ENCODE measurements at places on chromosomes 12 and 14.

DNA sequence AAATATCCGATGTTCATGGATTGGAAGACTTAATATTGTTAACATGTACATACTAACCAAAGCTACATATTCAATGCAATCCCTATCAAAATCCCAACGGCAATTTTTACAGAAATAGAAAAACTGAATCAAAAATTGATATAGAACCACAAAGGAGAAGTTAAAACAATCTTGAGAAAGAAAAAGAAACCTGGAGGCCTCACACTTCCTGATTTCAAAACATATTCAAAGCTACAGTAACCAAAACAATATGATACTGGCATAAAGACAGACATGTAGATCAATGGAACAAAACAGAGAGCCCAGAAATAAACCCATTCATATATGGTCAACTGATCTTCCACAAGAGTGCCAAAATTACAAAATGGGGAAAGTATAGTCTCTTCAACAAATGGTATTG is 5.4 kb upstream of the PELI2 start:
- DNase-seq: no peak

DNA sequence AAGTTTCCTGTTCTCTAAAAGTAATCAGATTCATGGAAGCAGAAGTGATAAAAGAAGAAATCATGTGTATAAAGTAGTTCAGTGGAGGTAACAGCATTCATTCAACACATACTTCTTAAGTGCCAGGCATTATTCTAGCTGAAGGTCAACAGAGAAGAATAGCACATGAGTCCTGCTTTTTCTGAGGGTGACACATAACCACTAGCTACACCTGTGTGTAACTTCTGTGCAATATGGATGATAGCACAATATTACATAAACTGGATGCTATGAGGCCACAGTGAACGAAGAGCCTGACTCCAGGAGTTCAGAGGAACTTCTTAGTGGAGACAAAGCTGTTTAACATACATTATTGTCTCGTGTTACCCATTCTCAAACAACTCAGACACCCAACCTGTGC is 114.3 kb upstream of the PCED1B start:
- no peak for DNase-seq

GRCh38 chr14:103058164-103059055 is 1.1 kb upstream of the CDC42BPB start:
- no peak for DNase-seq

GRCh38 chr14:54396183-54396492 is 669 bp upstream of the CDKN3 start:
- DNase-seq: no peak

- DNase-seq: no peak
These were observed 299.4 kb downstream of the CACNA1C start for GRCh38 chr12:2352203-2352602.

- DNase-seq: no peak
These were observed 205.1 kb upstream of the ABCD2 start for GRCh38 chr12:39824505-39825212.

DNA sequence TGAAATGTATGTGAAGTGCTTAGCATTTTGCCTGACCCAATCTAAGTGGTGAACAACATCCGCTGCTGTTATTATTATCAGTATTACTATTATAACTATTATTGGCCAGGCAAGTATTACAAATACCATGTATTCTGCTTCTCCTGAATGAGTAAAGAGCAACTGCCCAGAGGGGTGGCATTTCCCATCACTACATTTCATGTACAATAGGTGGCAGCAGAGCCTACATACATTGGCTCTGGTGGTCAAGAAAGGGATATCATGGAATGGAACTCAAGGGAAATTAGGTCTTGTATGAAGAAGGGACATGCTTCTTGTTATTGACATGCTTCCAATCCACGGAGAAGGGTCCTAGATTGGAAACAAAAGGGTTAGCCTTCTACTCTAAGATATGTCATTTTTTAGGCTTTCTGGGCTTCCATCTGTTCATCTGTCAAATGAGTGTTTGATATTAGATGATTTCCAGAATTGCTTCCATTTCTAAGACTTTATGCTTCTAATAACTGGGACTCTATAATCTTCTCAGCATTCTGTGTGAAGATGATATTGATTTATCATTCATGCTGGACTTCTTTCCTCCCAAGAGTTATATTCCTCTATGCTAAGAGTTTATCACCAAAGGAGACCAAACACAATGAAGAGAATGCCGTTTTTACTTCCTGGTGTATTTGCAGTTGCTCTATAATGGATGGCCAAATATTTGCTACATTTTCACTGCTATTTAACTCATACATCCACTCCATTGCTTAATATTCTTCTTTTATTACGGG is 239.1 kb downstream of the SSPN start:
- no peak for DNase-seq

GRCh38 chr12:51341251-51342007 is 5.0 kb downstream of the CELA1 start:
- DNase-seq: peak; percentile 46

GRCh38 chr14:101977311-101978071 is 13.1 kb downstream of the DYNC1H1 start:
- DNase-seq: no peak

GRCh38 chr12:124302807-124303578 is 8.1 kb downstream of the RFLNA start:
- DNase-seq: no peak

- DNase-seq: no peak
These were observed 19.1 kb downstream of the SYNJ2BP start for GRCh38 chr14:70397746-70398145.

DNA sequence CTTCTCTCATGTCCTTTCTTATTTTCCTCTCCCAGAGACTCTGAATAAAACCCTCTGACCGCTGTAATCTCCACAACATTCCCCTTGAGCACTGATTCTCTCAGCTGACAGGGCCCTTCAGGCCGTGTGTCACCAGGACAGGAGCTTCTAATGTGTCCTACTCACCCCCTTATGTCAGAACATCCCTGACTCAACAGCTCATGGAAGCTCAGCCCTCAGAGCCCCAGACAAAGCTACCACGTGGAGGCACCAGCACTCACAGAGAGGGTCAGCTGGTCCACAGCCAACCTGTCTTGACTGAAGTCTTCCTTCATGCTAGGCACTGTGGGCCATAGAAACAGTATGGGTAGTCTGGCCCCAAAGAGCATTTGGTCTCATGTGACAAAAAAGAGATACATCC is 49.8 kb downstream of the SMUG1 start:
- DNase-seq: no peak

DNA sequence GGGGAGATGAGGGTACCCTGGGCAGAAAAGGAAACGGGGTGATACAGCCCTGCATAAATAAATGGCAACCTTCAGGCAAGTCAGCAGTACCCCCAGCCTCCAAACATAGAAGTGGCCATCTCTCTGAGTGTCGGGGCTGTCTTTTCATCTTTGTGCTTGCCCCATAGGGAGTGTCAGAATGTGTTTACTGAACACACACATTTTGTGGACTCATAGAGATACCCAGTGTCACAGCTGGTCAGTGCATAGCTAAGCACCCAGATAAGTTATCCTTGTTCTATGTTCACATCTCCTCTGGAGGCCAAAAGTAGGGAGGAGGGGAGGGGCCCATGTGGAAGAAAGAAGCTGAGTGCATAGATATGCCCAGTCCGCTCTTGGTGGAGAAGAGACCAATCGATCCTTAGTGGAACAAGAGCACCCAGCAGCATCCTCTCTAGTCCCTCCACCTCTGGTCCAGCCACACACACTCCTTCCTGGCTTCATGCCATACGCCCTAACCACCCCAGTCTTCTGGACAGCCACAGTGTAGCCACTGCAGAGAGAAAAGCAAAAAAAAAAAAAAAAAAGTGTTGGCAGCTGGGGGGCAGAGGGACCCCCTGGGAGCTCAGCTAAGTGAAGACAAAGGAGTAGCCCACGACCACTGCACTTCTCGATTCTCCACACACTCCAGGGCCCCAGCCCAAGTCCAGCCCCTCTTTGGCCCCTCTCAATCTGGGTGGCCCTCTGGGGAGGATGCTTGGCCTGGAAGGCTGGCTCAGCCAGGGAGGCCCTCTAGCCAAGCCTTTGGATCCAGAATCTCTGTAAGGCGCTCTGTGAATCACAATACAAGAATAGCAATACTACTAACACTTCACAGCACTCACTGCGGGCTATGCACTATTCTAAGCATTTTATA is 2.6 kb downstream of the ITGA7 start:
- no peak for DNase-seq

DNA sequence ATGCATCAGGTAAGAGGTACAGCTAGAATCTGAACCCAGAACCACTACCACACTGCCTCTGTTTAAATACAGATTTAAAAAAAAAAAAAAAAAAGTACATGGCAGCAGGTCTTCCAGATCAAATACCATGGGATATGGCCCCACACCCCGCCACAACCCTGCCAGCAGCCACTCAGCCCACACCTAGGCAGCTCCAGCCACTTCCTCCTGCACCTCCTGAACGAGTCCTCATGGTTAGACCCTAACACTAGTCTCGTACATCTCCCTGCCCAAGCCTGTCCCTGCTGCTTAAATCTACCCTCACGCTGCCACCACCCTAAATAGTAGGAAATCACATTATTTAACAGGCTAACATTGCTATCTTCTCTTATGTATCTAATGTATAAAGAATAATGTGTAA is 12.6 kb downstream of the SETD3 start:
- DNase-seq: no peak

DNA sequence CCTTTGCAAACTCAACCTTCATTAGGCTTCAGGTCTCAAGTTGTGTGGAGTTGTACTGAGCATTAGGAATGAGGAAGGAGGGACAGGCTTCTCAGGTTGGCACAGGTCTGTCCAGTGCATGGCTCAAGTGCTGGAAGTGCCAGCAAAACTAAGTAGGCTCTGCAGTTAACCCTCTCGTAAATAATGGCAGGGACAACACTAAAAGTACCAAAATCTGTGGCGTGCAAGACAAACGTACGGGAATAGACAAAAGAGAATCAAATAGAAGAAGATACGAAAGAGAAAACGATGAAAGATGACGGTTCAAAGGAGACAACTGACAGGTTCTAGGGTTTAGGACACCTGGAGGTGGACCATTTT is 612 bp downstream of the TRAPPC6B start:
- DNase-seq: no peak

DNA sequence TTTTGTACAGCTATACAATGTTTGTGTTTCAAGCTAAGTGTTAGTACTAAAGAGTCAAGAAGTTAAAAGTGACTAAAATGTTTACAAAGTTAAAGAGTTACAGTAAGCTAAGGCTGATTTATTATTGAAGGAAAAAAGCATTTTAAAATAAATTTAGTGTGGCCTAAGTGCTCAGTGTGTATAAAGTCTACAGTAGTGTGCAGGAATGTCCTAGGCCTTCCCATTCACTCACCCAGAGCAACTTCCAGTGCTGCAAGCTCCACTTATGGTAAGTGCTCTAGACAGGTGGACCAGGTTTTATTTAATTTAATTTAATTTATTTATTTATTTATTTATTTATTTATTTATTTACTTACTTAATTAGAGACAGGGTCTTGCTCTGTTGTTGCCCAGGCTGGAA is 19.6 kb downstream of the DLK1 start:
- DNase-seq: no peak

- no peak for DNase-seq
These were observed 76.0 kb upstream of the ST8SIA1 start for GRCh38 chr12:22410486-22410885.

DNA sequence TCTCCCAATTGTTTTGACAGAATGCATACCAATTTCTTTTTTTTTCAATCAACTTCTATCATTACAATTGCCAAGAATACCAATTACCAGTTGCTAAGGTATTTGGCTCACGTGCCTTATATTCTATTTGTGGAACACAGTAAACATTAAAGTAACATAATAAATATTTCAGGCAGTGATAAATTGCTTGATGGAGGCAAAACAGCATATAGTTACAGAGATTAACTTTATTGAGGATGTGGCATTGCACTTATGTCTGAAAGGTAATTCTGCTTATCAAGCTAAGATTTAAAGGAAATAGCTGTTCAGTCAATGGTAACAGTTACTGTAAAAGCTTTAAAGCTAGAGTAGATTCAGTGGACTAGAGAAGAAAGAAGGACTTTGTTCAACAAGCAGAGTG is 1107.8 kb downstream of the FSCB start:
- no peak for DNase-seq

DNA sequence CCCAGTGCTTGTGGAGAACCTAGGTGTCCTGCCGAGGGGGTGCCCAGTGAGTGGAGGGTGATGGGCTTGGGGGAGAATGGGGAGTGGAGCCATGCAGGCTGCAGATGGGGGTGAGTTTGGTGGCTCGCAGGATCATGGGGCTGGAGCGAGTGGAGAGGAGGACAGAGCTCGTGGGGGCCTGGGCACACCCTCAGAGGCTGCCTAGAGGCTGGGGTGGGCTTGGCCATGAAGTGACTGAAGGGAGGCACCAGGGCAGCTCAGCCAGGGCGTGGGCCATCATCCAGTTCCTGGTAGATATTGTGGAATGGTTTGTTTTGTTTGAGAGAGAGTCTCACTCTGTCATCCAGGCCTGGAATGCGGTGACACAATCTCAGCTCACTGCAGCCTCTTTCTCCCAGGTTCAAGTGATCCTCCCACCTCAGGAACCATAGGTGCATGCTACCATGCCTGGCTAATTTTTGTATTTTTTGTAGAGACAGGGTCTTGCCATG is 43.4 kb upstream of the AMN start:
- no peak for DNase-seq

GRCh38 chr12:130086797-130087196 is 75.5 kb upstream of the FZD10 start:
- no peak for DNase-seq

DNA sequence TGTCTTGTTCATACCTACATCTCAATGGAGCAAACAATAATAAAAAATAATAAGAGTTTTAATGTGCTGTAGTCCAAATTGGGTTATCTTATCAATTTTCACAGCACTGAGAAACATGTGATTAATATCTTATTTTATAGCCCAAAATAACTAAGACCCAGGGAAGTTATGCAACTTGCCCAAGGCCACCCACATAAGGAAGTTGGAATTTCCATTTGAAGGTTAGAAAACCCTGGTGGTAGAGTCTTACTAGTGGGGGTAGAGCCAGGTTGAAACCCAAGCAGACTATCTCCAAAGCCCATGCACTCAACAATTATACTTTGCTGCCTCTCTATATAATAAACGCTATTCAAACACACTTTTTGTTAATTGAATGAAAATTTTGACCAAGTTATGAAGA is 270.0 kb upstream of the CAND1 start:
- no peak for DNase-seq

GRCh38 chr12:2053691-2054090 is 904 bp downstream of the CACNA1C start:
- no peak for DNase-seq

- DNase-seq: no peak
These were observed 57.9 kb upstream of the FICD start for GRCh38 chr12:108457006-108457733.

DNA sequence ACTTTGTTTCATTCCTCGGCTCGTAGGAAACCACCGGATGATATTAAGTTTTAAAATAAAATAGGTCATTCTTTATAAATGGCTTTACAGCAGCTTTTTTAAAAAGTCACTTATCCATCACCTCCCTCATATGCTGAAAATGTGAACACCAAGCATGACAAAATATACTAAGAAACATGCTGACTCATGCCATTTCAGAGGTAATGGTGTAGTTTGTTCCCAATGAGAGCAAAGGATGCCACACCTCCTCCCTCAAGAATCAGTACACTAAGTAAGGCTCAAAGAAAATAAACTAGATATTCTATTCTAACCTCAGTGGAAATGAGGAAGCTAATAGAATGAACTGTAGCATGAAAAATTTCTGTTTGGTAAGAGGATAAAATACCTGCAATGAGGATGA is 5.5 kb upstream of the DIO2 start:
- no peak for DNase-seq
